ENCODE measurements at places on chromosomes 7 and 10.

GRCh38 chr10:72026278-72027111, 61.9 kb downstream of the SPOCK2 start:
- DNase-seq, result no peak

DNA sequence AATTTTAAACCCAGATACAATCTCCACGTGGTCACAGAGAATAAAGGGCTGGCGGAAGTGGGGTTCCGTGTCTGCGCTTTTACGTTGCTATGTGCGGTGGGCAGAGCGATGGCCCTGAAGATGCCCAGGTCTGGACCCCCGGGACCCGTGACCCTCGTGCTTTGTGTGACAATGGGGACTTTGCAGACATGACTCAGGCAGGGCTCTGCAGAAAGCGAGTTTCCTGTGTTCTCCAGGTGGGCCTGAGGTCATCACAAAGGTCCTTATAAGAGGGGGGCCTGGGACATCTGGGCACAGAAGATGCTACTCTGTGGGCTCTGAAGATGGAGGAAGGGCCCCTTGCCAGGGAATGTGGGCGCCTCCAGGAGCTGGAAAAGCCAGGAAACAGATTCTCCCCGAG, 95.3 kb downstream of the ELFN1 start:
- no peak for DNase-seq

DNA sequence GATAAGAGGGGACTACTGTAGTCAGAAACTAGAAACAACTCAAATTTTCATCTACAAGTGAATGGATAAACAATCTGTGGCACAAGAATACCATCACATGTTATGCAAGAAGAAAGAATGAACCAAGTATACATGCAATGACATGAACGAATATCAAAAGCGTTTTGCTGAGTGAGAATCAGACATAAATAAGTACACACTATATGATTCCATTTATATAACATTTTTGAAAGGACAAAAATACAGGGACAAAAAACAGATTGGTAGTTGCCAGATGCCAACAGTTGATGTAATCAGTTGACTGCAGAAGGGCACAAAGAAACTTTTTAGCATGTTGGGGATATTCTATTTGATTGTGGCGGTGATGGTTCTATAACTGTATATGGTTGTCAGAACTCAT, 33.6 kb downstream of the CTNNA3 start:
- DNase-seq, result no peak

DNA sequence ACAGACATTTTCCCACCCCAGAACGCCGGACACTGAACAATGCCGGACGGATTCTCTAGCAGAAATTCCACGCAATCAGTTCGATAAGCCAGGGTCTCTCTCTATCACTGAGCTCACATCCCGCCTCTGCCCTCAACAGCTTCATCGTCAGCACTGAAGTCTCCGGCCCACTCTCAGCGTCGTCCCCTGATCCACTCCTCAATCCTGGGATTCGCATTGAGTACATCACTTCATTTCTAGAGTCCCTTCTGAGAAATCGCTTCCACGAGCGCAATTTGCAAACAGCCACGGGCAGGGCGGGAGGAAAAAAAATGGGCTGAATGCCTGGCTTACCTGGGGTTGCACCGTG, 365 bp downstream of the YME1L1 start:
- DNase-seq, result peak; percentile 1

- DNase-seq, result no peak
Observed at GRCh38 chr10:96705134-96705533, 15.2 kb downstream of the PIK3AP1 start.

DNA sequence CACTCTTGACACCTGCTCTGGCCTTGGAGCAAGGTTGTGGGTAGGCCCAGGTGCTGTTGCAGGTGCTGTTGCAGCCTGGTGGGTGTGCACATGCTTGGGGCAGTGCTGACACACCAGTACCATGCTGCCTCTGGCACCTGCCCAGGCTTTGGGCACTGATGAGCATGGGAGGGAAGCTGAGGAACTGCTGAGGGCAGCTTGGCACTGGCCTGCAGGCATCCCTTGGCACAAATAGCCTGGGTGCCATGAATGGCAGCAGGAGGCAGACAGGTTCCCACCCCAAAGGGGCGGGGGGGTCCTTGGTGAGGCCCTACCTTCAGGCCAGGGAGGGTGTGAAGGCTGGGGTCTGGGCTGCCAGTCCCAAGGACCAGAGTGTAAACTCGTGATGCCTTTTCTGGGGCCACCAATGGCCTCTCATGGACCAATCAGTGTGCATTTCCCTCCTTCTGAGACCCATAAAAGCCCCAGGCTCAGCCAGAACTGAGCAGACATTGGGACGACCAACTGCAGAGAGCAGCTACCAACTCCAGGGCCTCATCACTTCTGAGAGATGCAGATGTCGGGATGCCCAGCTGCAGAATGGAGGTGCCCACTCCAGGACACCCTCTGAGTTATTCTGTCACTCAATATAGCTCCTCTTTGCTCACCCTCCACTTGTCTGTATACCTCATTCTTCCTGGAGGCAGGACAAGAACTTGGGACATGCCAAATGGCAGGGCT, 547.4 kb downstream of the ZWINT start:
- DNase-seq, result no peak

DNA sequence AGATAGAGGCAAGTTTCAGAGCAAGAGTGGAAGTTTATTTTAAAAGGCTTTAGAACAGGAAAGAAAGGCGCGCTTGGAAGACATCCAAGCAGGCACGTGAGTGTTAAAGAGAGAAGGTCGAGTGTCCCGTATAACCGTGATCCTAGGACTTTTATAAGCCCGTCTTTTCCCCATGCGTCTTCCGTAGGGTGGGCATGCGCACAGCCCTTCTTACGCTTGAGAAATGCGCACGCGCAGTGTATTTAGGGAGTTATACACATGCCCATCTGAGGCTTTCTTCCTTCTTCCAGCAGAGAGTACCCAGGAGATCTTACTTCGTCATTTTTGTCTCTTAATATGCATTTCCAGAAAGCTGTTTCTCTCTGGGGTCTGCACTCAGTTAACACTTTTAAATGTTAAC, 52.4 kb downstream of the CALD1 start:
- no peak for DNase-seq

DNA sequence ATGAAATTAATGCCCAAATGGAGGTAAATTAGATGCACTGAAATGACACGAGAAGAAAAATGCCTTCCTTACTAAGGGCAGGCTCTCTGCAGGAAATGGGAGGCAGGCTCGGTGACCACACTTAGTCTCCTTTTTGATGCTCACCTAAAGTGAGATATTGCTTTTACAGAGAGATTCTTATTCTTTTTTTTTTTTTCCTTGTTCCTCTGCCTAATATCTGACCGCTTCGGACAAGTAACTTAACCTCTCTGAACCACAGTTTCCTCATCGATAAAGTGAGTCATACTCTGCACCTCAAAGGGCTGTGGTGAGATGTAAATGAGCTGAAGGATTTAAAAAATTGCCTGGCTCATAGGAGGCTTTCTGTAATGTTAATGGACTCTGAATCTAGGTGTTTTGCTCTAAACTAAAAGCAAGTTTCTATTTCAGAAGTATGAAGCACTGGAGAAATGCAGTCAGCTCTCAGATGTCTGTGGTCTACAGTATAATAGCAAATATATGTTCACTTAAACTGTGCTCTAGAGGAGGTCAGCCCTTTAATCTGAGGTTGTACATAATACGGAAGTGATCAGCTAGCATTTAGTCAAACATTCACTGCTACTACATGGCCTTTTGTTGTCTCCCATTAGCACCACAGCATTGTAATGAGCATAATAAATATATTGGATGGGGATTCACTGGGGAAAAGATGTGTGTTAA, 23.2 kb downstream of the NKX2-3 start:
- DNase-seq, result no peak

All from fibroblast of skin of left quadriceps (primary cell).